ENCODE measurements at places on chromosomes 6 and 20. TPM values are rescaled to one million over a fixed set of nuclear protein-coding genes. Genes with fewer than 3 reads are reported as not detected.

DNA sequence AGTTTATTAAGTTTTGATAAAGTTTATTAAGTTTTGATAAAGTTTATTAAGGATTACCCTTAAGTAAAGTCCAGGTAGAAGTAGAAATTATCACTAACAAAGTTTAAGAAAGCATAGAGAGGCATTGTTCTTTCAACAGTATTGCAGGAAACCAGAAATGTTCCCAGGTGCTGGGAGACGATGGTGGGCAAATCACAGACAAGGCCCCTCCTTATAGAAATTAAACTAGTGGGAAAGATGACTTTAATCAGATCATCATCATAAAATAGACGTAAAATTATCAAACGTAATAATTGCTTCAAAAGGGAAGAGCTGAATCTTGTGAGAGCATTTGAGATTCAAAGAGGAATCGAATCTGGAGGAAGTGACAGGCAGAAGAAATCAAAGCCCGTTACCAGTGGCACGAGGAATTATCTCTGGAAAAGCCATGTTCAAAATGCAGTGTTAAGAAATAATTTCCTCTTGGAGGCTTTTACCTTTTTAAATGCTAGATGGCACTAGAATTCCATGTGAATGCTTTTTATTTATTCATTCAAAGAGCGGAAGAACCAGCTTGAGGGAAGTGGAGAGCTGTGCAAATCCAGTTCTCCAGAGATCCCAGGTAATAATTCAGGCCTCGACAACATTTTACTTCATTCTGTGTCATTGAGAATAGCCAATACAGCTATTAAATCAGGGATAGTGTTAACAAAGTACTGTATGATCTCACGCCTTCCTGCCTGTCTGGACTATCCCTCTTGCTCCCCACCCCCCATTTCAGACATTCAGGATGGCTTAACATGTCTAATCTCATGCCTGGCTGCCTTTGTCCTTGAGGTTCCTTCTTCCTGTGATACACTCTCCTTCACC, 1.0 kb upstream of the APMAP start:
- DNase-seq: peak; percentile 18

- DNase-seq: no peak
Observed at GRCh38 chr20:47350691-47351545, 5.6 kb downstream of the ZMYND8 start.

- no peak for DNase-seq
Observed at GRCh38 chr20:35503841-35504561, 25.5 kb downstream of the C20orf173 start.

DNA sequence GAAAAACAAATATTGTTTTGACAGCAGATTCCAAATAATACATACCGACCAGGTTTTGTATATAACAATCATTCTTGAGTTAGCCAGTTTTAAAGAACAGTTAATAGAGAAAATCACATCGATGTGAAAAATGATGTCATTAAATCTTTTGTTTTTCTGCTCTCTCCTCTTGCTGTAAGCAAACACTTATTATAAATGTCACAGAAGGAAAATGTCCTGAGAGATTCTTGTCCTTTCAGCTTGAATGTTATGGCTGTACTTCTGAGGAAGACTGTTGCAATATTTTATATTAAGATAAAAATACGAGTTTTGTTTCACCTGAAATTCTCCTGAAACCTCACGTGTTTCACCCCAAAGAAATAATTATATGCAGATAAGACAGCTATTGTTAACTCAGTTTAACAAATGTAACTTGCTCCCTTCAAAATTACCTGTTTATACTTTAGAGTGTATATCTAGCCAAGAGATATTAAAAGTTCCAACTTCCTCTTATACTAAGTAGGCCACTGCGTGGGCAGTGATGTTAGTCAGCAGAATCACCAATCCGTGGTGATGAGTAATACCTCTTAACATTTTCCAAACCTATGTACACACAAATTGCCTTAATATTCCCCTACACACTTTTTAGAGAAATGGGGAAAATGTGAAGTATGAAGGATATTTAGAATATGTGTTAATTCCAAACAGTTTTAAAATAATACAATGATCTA, 1111.4 kb upstream of the CITED2 start:
- DNase-seq: no peak

Gene NKX2-4
- total RNA-seq: not detected
